AG04450 (cell line): ENCODE measurements at places on chromosomes 5 and 9.

DNA sequence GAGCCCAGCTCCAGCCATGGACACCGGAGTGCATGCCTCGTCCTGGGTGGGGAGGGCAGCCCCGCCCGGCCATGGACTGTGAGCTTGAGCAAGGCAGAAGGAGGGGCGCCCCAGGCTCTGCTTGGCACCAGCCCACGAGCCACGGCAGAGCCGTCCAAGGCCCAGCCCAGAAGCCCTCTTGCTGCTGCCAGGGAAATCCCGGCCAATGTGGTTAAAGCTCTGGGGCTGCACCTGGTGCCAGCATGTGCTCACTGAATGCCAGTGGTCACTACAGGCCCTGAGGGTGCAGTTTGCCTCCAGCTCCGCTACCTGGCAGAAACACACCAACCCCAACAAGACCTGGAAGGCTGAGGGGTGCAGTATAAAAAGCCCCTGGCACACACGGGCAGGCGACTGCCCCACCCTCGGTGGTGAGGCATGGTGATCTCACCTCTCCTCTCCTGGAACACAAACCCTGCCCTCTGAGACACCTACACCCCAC is 11.8 kb downstream of the BRD3 start:
- DNase-seq: no peak

DNA sequence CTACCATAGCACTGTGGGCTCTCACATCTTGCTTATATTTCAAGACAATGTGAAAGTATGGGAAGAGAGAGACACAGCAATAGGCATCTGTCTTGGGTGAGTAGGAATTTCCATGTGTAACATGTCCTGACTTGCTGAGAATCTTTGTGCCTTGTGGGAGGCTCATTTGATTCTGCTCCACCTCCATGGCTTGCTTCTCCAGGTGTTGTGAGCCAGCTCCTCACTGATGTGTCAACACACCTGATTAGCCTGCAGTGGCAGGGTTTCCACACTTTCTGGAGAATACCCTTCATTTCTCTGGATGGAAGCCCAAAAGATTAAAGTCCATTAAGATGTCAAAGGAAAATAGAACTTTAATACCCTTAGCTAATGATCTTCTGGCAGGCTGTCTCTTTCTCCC is 613.6 kb downstream of the ZNF608 start:
- DNase-seq: no peak

- no peak for DNase-seq
Observed at GRCh38 chr9:21095561-21095960, 17.8 kb upstream of the IFNB1 start.

DNA sequence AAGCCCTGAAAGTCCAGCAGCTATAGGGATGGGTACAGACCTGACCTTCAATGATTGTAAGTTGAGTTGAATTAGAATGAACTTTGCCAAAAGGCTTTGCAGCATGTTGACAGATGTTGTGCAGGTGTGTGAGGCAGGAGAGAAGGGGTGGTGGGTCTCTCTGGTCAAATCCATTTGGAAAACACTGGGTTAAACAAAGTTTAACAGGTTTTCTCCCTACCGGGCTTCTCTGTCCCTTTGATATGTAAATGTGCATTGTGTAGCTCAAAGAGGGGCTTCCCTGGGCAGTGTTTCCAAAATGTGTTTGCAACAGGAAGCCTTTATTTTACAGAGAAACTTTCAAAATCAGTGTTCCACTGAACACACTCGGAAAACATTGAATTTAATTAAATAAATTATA is 72.1 kb upstream of the BRINP1 start:
- no peak for DNase-seq

DNA sequence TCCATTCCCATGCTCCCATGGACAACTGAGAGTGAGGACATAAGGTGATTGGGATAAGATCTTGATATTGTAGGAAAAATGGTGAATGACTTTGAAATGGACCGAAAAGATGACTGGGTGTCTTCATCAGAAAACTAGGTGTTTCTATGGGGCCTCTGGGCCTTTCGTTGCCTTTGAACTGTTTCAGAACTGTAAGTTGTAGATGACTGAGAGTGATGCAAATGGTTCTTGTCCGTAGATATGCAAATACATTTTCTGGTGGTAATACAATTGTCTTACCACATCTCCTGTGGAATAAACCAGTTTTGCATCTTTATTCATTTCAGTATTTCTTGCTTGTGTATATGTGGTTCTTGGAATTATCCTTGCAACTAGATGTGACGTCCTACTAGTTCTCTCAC is 16.0 kb upstream of the TEX48 start:
- DNase-seq: no peak

GRCh38 chr9:113187929-113188595 is 33.0 kb downstream of the FKBP15 start:
- peak; percentile 76 for DNase-seq

- no peak for DNase-seq
Observed at GRCh38 chr5:180643191-180643851, 6.1 kb downstream of the FLT4 start.

- no peak for DNase-seq
Observed at GRCh38 chr9:77516781-77517180, 131.3 kb downstream of the GNA14 start.

DNA sequence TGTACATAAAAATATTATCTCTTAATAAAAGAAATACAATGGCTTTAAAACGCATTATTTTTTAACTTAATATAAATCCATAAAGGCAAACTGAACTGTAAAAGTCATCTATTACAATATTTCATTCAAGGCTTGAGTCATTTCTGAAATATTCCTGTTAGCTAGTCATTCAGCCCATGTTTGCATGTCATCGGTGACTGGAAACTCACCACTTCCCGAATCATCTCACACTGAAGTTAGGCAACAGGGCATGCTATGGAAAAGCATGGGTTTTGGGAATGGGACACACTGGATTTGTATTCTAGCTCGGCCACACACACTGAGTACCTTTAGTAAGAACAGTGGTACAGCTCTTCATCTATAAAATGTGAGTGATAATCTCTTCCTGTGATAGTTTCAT is 691.1 kb upstream of the C9orf72 start:
- DNase-seq: no peak

- no peak for DNase-seq
Observed at GRCh38 chr9:122950263-122950662, 9.4 kb downstream of the RABGAP1 start.

DNA sequence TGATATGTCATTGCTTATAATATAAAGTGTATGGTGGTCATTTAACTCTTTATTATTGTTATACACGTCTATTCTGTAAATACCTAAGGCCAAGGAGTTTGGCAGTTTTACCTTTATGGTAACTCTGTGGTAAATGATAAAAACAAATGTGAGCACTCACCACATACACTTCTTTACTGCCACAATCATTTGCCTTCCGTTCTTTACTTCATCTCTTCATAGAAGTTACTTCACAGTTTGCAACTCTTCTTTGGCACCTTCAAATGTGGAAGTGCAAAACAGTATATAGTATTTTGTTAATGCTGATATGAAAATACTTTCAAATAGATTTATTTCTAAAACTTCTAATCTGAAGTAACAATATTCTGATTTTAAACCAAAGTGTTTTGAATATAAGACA is 4.4 kb upstream of the MEF2C start:
- DNase-seq: no peak

- no peak for DNase-seq
Observed at GRCh38 chr9:14438232-14439021, 124.5 kb upstream of the NFIB start.

DNA sequence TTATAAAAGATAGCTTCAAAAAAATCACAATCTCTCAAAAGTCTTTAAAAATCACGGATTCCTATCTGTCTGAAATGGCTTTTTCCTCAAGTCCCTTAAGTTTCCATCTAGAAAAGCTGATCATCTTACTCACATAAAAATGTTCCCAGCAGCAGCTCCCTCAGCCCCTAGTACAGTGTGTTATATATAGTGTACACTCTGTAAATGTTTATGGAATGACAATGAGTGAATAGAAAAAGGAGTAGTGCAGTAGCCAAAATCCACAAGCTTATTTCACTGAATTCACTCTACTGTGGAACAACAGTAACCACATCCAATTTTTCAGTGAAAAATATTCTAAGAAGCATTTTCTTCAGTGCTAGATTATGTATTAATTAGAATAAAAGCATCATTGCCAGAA is 609.4 kb downstream of the DTWD2 start:
- DNase-seq: no peak

GRCh38 chr5:124894541-124894940 is 148.1 kb upstream of the ZNF608 start:
- DNase-seq: no peak

DNA sequence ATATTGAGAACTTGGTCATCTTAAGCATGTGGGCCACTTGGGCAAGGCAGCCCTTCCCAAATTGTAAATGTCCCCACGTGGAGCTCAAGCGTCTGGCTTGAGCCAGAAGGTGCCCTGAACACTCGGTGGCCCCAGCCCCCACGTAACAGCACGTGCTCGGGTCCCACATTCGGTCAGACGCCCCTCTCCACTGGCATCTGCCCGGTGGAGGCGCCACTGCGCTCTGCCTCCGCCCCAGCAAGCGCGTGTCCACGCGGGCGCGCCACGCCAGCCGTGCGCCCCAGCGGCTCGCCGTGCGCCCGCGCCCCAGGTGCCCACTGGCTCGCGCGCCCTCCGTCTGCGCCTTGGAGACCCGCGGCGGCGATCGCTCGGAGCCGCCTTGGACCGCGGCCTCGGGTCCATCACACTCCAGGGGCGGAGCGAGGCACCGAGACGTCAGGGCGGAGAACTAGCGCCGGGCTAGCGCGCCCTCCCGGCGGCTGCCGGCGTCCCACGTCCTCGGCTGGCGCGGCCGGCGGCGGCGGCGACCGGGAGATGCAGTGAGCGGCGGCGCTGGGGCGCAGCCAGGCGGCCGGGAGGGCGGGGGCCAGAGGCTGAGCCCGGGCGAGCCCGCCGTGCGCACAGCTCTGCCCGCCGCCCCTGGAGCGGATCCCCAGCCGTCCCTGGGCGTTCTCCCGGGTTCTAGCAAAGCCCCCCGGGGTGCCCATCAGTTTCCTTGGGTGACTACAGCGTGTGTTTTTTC is at the start of gene PALM2AKAP2:
PALM2AKAP2 (plus strand) TSS at position 488 of the 742 bp plus-strand sequence. CDS start 291 bp downstream, outside the sequence.
- no peak for DNase-seq
